ENCODE measurements at places on chromosomes 16 and 17.

GRCh38 chr17:50148226-50149090 is 2.0 kb downstream of the PPP1R9B start:
- DNase-seq, result peak; percentile 72

DNA sequence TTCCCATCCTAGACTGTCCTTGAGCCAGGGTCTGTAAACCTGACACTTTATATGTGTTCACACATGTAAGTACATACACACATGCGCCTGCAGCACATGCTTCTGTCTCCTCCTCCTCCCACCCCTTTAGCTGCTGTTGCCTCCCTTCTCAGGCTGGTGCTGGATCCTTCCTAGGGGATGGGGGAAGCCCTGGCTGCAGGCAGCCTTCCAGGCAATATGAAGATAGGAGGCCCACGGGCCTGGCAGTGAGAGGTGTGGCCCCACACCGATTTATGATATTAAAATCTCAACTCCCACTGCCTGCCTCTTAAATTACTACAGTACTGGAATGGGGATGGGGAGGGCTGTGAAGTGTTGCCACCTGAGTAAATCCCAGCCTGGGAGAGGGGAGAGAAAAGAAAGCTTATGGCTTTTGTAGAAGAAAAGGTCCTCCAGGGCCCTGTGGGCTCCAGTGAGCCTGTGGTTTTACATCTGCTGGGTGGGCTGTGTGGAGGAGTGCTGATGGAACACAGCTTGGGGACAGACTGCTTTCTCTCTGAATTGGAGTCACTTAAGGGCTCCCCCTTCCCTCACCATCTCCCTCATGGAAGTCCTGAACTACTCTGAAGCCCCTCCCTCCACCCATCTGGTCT is 990 bp upstream of the WNK4 start:
- DNase-seq, result no peak

DNA sequence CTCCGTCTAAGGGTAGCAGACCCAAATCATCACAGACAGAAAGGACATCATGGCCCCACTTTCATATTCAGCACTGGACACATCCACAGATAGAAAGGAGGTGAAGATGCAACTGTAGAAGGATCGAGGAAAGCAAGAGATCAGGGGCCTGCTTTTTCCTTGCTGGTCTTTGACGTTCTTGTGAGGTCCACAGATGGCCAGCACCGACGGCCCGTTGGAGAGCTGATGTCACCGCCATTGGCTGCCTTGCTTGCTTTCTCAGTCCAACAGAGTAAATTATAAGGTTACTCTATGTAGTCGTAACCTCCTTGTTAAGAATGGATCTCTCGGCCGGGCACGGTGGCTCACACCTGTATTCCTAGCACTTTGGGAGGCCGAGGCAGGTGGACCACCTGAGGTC is 5.1 kb upstream of the RBFOX3 start:
- DNase-seq, result peak; percentile 22

DNA sequence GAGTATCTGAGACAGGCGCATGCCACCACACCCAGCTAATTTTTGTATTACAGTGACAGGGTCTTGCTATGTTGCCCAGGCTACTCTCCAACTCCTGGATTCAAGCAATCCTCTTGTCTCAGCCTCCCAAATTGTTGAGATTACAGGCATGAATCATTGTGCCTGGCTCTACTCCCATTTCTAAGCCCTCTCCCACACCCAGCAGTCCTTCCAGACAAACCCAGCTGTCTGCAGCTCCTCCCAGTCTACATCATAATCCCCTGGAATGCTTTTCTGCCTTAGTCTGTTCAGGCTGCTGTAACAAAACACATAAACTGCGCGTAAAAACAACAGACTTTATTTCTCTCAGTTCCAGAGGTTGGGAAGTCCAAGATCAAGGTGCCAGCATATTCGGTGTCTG is 144.5 kb downstream of the GRIN2A start:
- no peak for DNase-seq

- no peak for DNase-seq
Observed at GRCh38 chr16:75218256-75219076, at the start of gene CTRB1. CTRB1 (plus strand) TSS chr16:75218988; CDS start chr16:75219008, 20 bp downstream.
